ENCODE measurements at places on chromosomes 11 and 22.

GRCh38 chr11:112693781-112694180 is 267.4 kb upstream of the NCAM1 start:
- peaks cover 26% of the 10 kb centered on the region for H3K27me3 ChIP-seq
- no peak overlapping the region for H3K4me3 ChIP-seq
- no peaks in the 10 kb centered on the region for H3K4me1 ChIP-seq
- H3K36me3 ChIP-seq, result no peaks in the 10 kb centered on the region
- H3K27ac ChIP-seq, result no peak overlapping the region
- DNase-seq, result no peak

- H3K27ac ChIP-seq, result no peak overlapping the region
- H3K4me3 ChIP-seq, result no peak overlapping the region
- peaks cover 29% of the 10 kb centered on the region for H3K4me1 ChIP-seq
- H3K36me3 ChIP-seq, result no peaks in the 10 kb centered on the region
Measured at GRCh38 chr11:61975638-61976419, 8.4 kb upstream of the FTH1 start.

- H3K27ac ChIP-seq, result peak overlapping the region; percentile 62
- H3K4me3 ChIP-seq, result peak overlapping the region; percentile 51
- H3K36me3 ChIP-seq, result no peaks in the 10 kb centered on the region
- DNase-seq, result peak; percentile 60
- H3K27me3 ChIP-seq, result no peaks in the 10 kb centered on the region
Measured at GRCh38 chr11:121655537-121656327, 203.0 kb upstream of the SORL1-AS1 start.

GRCh38 chr11:112226831-112227401 is 688 bp downstream of the PTS start:
- H3K27me3 ChIP-seq, result no peaks in the 10 kb centered on the region
- peaks cover 9% of the 10 kb centered on the region for H3K4me1 ChIP-seq
- H3K4me3 ChIP-seq, result peak overlapping the region; percentile 71
- no peak for DNase-seq

DNA sequence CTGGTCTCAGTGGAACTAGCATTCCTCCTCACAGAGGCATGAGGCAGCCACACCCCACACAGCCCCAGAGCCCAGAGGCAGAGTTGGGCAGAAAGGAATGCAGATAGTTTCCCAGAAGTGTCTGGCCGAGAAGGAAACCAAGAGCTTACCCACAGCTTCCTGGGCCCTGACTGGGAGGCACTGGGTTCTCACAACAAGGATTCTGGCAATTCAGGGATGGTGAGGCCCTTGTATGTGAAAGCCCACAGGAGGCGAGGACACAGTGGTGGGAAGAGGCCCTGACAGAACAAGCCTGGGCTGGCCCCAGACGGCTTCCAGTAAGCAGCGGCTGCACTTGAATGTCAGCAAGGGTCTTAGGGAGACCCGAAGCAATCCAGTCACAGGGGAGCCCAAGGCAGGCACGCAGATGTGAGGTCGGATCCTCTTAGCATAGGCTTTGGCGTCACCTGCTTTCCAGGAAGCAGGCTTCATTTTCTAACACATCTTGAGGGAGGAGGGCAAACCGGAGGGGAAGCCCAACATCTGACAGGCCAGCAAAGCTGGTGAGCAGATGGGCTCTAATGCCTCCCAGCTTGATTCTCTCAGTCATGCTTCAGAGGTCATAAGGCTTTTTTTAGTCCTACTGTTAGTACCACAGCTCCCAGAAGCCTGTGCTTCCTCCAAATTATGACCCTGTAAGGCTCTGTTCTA is 78.3 kb upstream of the AKIP1 start:
- no peak overlapping the region for H3K4me3 ChIP-seq
- no peaks in the 10 kb centered on the region for H3K27me3 ChIP-seq
- peaks cover 6% of the 10 kb centered on the region for H3K4me1 ChIP-seq
- peak overlapping the region; percentile 28 for H3K27ac ChIP-seq

- H3K4me3 ChIP-seq, result no peak overlapping the region
- no peak for DNase-seq
- no peaks in the 10 kb centered on the region for H3K27me3 ChIP-seq
- H3K4me1 ChIP-seq, result no peaks in the 10 kb centered on the region
- H3K27ac ChIP-seq, result no peak overlapping the region
Measured at GRCh38 chr22:39132281-39132680, 20.2 kb downstream of the CBX7 start.

DNA sequence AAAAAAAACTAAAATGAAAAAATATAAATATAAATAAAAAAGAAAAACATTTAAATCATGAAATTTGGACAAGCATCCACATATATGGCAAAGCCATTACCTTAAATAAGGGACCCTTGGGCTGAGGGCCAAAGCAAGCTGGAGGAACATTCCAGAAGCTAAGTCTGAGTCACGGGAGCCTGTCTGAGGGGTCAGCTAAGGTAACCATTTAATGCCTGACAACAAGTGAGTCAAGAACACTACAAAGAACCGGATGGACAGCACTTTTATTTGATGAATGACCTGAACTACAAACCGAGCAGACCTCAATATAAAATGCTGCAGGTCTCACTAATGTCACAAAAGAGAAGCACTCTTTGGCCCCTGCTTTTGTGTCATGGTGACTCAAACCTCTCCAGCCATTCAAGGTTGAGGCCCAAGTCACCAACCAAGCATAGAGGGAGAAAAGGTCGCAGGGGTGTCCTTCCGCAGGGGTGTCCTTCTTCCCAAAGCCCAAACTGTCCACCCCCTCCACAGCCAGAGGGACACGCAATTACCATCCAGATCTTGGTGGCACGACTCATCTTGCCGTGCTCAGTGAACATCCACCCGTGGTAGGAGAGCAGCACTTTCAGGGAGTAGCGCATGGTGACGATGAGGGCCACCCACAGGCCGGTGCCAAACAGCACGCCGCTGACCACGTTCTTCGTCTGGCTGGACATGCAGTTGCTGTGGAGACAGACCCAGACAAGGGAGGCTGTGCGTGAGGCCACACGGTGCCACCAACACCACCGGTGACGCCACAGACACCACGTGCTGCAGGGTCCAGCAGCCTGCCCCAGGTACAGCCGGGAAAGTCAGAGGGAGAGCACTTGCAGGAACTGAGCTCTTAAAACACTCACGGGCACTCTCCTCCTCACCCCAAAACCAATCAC is 34.5 kb downstream of the CPT1A start:
- H3K27ac ChIP-seq, result no peak overlapping the region
- H3K27me3 ChIP-seq, result no peaks in the 10 kb centered on the region
- H3K4me3 ChIP-seq, result no peak overlapping the region
- H3K4me1 ChIP-seq, result peaks cover 6% of the 10 kb centered on the region
- H3K36me3 ChIP-seq, result no peaks in the 10 kb centered on the region

GRCh38 chr11:101453682-101454081 is 130.1 kb downstream of the TRPC6 start:
- no peaks in the 10 kb centered on the region for H3K36me3 ChIP-seq
- no peaks in the 10 kb centered on the region for H3K27me3 ChIP-seq
- no peaks in the 10 kb centered on the region for H3K4me1 ChIP-seq
- no peak overlapping the region for H3K27ac ChIP-seq

GRCh38 chr22:49323751-49324415 is 503.8 kb downstream of the BRD1 start:
- DNase-seq, result no peak
- peaks cover 50% of the 10 kb centered on the region for H3K27me3 ChIP-seq
- H3K4me1 ChIP-seq, result no peaks in the 10 kb centered on the region
- H3K36me3 ChIP-seq, result no peaks in the 10 kb centered on the region

GRCh38 chr22:35899736-35900135 is 128.9 kb downstream of the RBFOX2 start:
- H3K27me3 ChIP-seq, result no peaks in the 10 kb centered on the region
- no peak overlapping the region for H3K27ac ChIP-seq
- H3K4me1 ChIP-seq, result peaks cover 46% of the 10 kb centered on the region

DNA sequence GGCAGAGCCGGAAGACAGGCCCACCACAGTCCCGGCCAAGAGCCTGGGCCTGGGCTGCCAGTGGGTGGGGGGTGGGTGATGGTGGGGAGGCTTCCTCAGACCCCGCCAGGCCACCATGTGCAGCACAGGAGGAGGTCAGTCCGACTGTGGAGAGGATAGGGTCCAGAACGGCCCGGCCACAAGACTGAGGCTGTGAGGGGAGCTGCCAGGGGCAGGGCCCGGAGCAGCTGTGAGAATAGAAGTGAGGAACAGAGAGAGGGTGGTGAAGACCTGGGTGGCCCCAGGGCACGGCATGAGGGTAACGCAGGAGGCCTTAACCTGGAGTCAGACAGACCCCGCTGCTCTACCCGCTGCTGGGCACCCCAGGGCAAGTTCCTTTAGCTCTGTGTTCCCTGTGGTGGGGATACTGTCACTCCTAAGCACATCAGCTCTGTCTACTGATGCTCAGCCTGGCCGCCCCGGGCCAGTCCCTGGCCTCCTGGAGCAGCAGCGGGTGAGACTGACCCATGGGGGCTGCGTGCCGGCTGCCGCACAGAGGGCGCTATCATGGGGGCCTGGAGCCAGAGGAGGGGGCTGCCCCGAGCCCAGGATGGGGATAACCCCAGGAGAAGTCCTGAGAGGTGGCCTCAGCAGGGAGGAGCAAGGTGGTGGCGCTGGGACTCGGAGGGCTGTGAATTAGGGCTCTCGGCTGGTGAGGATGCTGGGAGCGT is 1.7 kb downstream of the FERMT3 start:
- no peak for DNase-seq
- H3K27ac ChIP-seq, result no peak overlapping the region
- no peaks in the 10 kb centered on the region for H3K27me3 ChIP-seq
- no peak overlapping the region for H3K4me3 ChIP-seq
- peaks cover 8% of the 10 kb centered on the region for H3K4me1 ChIP-seq

DNA sequence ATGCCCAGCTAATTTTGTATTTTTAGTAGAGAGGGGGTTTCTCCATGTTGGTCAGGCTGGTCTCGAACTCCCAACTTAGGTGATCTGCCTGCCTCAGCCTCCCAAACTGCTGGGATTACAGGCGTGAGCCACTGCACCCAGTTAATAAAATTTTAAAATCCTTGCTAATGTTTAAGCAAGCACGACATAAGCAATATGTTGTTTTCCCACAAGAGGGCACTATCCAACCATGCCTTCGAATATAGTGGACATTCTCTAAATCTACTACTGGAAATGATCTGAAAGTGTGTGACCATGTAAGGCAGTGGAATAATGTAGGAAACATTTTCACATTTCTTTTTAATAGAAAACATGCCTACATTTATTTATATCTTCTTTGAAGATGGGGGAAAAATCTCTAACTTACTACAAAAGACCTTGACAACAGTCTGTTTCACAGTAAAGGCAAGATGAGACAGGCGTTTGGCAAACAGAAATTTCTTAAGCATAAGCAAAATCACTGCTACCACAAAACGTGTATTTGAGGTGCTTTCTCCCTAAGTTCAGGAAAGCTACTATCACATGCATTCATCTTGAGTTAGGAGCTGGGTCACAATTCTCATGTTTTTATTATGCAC is 38.2 kb downstream of the PITPNB start:
- no peaks in the 10 kb centered on the region for H3K27me3 ChIP-seq
- peaks cover 25% of the 10 kb centered on the region for H3K36me3 ChIP-seq
- peak; percentile 47 for DNase-seq
- H3K4me3 ChIP-seq, result no peak overlapping the region

GRCh38 chr11:45233121-45233803 is 52.9 kb downstream of the SYT13 start:
- H3K36me3 ChIP-seq, result no peaks in the 10 kb centered on the region
- no peak overlapping the region for H3K4me3 ChIP-seq
- H3K27me3 ChIP-seq, result peaks cover 8% of the 10 kb centered on the region
- H3K27ac ChIP-seq, result no peak overlapping the region
- peak; percentile 28 for DNase-seq

- H3K27me3 ChIP-seq, result peaks cover 27% of the 10 kb centered on the region
- no peak overlapping the region for H3K4me3 ChIP-seq
- H3K4me1 ChIP-seq, result no peaks in the 10 kb centered on the region
- no peak overlapping the region for H3K27ac ChIP-seq
Measured at GRCh38 chr11:30543066-30543465, 43.1 kb downstream of the MPPED2 start.

- H3K4me3 ChIP-seq, result no peak overlapping the region
- H3K27ac ChIP-seq, result no peak overlapping the region
- no peaks in the 10 kb centered on the region for H3K27me3 ChIP-seq
- no peaks in the 10 kb centered on the region for H3K4me1 ChIP-seq
Measured at GRCh38 chr11:42462558-42463310, 849.1 kb upstream of the API5 start.

GRCh38 chr11:130808541-130808940 is 107.7 kb downstream of the SNX19 start:
- H3K4me1 ChIP-seq, result no peaks in the 10 kb centered on the region
- no peaks in the 10 kb centered on the region for H3K36me3 ChIP-seq
- no peak overlapping the region for H3K27ac ChIP-seq
- no peak for DNase-seq
- H3K4me3 ChIP-seq, result no peak overlapping the region

- H3K27ac ChIP-seq, result no peak overlapping the region
- no peak overlapping the region for H3K4me3 ChIP-seq
- no peaks in the 10 kb centered on the region for H3K36me3 ChIP-seq
- H3K4me1 ChIP-seq, result no peaks in the 10 kb centered on the region
- DNase-seq, result no peak
Measured at GRCh38 chr11:96357794-96358193, 14.8 kb upstream of the MAML2 start.

GRCh38 chr11:19552161-19552560 is 160.5 kb upstream of the NAV2 start:
- peaks cover 15% of the 10 kb centered on the region for H3K27me3 ChIP-seq
- no peaks in the 10 kb centered on the region for H3K36me3 ChIP-seq

DNA sequence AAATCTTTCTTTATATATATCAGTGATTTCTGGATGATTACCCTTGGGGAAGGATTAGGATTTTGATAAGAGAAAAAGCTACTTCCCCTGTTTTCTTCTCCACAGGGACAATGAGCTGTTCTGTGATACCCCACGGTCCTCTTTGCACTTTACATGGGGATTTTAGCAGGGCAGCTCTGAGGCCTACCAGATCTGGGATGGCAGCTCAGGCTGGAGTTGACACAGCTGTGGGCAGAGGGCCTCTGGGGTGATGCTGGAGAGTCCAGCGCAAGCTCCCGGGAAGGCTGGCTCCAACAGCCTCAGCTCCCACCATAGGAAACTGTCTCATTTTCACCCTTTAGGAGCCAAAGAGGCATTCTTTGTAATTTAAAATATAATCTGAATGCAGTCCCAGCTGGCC is 383.8 kb upstream of the NARS2 start:
- no peak overlapping the region for H3K27ac ChIP-seq
- no peak overlapping the region for H3K4me3 ChIP-seq
- H3K4me1 ChIP-seq, result no peaks in the 10 kb centered on the region
- DNase-seq, result no peak

- peaks cover 8% of the 10 kb centered on the region for H3K4me1 ChIP-seq
- H3K36me3 ChIP-seq, result no peaks in the 10 kb centered on the region
- DNase-seq, result no peak
- H3K27me3 ChIP-seq, result no peaks in the 10 kb centered on the region
- no peak overlapping the region for H3K4me3 ChIP-seq
Measured at GRCh38 chr11:119618208-119618909, 110.6 kb downstream of the NECTIN1 start.

DNA sequence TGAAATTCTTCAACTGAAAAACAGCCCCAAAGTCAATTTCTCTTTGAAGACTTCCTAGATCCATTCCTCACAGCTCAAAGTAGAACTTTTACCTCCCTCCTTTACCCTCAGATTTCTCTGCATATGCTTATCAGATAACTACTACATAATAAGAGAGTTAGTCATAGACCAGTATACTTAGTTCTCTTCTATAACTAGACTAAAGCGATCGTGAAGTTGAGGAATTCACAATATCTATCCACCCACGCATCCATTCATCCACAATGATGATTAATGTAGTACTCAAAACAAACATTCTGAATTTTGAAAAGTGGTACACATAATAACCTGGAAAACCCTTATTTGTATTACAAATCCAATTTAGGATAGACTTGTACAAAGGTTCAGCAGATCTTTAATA is 800.9 kb upstream of the TENM4 start:
- H3K27me3 ChIP-seq, result no peaks in the 10 kb centered on the region
- DNase-seq, result no peak
- no peaks in the 10 kb centered on the region for H3K4me1 ChIP-seq
- H3K36me3 ChIP-seq, result no peaks in the 10 kb centered on the region
- no peak overlapping the region for H3K4me3 ChIP-seq

GRCh38 chr11:46499821-46500220 is 94.0 kb downstream of the AMBRA1 start:
- H3K4me3 ChIP-seq, result no peak overlapping the region
- H3K27ac ChIP-seq, result no peak overlapping the region
- no peaks in the 10 kb centered on the region for H3K36me3 ChIP-seq
- DNase-seq, result no peak
